CD4-positive, alpha-beta T cell treated with Interleukin-12 subunit alpha and Interleukin-12 subunit beta, for 1 hour (primary cell): ENCODE measurements at places on chromosomes 5 and 9.

- no peak for DNase-seq
Observed at GRCh38 chr5:9188131-9188530, 357.7 kb downstream of the SEMA5A start.

DNA sequence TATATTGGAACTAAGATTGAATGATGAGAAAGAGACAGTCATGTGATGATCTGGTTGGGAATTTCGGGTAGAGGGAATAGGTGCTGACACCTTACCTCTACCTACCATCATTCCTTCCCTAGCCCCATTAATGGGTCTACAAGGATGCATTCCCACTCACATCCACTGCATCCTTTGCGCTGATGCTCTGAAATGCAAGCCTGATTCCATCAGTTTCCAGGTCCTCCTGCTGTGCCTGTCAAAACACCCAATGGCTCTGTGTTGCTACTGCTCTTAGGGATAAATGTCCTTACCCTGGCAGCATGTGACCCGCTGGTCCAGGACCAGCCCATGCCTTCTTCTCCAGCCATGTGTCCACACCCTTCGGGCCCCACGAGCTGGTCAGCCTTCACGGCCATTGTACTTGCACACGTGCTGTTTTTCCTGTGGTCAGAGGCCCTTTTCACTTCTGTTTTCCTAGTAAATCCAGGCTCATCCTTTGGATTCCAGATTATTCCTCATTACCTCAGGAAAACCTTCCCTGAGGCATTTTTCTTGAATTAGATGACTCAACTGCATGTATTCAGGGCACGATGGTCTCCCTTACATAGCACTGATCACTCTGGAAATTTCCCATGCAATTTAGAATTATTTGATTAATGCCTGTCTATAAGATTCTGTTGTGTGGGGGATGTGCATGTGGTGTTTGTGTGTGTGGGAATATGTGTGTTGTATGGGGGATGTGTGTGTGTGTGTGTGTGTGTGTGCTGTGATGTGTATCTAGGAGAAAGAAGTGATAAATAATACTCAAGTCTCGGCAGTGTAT, 185.0 kb downstream of the DIRAS2 start:
- DNase-seq, result no peak

- DNase-seq, result no peak
Observed at GRCh38 chr5:139141446-139142204, 56.5 kb downstream of the SIL1 start.

GRCh38 chr5:65133477-65134110, 348.1 kb downstream of the ADAMTS6 start:
- no peak for DNase-seq

GRCh38 chr5:107668154-107669095, 2.3 kb downstream of the EFNA5 start:
- DNase-seq, result no peak

DNA sequence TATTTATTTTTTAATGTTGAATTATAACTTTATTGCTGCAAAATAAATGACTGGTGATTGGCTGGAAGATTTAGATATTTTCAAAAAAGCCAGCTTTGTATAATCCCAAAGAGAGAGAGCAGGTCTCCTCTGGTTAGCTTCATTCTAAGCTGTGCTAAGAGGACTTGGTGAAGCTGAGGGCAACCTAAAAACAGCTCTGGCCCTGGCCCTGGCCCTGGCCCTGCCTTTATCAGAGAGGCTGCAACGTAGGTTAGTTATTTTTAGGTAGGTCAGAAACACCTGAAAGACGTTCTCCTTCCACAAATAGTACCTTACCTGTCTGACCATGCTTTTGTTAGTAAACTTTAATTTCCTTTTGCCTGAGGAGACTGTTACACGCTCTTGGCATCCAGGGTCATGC, 58.7 kb downstream of the KLF9 start:
- DNase-seq, result no peak

DNA sequence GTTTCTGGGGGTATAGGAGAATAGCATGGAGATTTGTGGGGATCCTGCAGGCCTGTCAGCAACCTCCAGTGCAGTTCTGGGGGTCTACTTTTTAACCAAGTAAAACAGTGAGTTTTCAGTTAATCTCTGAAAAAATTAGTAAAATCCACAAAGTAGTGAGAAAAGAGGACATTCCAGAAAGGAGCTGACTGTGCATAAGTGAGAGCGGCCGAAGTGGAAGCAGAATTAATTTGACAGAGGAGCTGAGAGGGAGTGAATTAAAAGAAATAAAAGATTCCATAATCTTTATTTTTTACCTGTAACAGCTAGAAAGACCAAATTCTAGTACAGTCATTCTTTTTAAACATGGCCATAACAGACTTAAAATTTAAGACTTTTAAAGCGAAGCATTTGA, 149.2 kb downstream of the SGCD start:
- no peak for DNase-seq

DNA sequence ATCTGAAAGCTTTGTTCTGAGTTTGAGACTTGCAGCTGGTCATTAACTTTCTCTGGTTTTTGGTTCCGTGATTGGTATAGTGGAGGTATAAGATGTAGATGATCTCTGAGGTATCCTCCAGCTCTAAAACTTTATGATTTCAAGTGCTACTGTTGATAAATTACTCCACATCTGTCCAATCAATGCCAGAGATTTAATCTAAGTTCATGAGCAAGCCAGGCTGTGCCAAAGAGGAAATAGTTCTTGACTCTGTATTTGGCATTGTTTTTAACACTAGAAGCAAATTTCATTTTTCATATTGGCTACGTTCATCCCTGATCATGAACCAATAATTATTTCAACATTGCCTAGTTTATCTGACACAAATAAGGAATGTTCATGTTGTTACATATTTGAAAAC, 28.5 kb upstream of the CHD1 start:
- no peak for DNase-seq

GRCh38 chr9:80465556-80465955, 893.8 kb downstream of the TLE4 start:
- no peak for DNase-seq

- no peak for DNase-seq
Observed at GRCh38 chr9:8158574-8158973, 359.0 kb upstream of the DMAC1 start.

DNA sequence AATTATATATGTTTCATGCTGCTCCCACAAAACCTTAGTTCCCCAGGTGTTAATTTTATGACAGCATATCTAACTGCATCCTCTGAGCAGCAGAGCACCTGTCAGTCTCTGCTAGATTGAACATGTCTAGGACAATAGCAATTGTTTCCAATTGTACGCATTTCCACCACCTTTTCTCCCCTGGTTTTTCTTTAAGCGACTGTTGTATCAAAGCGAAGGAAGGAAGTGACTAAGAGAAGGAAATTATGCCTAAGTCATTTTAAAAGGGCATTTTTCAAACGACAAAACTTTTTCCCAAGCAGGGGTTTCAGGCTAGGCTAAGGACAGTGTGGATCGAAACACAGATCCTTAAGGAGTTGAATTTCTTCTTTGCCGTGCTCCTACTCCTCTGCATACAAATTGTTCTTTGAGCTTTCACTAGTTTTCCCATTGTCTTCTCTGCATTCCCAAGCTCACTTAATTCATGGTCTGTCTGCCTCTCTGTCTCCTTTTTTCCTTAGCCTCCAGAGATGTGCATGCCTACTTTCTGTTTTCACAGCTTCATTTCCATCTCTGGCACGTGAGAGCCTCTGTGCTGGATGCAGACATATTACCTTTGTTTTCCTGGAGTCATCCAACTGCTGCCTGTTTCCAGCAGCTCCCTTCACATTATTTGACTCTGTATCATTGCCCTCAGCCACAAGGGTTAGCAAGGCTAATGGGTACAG, 39.4 kb upstream of the STARD4 start:
- DNase-seq, result no peak

GRCh38 chr5:127444171-127444570, 73.3 kb upstream of the PRRC1 start:
- DNase-seq, result no peak

DNA sequence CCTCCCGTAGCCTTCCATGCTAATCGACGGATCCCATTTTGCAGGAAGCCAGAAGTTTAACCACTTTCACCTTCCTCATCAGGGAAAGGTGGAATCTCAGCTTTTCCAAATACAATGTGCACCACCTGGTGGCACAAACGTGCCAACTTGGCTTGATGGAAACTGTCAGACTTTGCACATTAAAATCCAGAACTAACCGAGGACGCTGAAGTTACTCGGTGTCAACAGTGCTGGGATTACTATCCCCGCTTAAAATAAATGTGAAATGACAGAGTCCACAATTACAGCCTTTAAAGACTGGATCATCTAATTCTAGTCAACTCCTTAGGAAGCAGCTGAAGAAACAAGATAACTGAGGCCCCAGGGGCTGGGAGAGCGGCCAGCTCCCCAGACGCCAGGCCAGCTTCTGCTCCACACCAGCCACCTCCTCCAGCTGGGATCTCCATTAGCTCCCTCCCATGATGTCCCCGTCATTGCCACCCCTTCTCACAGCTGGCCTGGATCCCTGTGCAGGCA, 50.1 kb upstream of the RETREG1 start:
- DNase-seq, result peak; percentile 23

DNA sequence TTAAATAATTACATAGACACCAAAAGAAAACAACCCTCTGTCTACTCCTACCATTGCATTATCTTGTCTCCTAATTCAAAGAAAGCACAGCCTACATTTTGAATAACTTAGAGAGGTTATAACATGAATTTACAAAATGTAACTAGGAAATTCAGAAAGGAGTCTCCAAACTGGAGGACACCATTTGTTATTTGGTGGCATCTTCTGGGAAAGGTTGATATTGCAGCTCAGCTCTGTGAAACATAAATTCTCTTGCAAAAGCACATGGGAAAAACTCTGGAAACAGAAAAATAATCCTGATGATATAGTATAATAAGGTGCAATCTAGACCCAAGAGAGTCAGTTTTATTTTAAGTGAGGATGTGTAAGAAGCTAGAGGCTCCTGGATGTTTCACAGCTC, 215.3 kb downstream of the MLLT3 start:
- DNase-seq, result no peak

GRCh38 chr5:995318-995717, 13.3 kb upstream of the NKD2 start:
- no peak for DNase-seq

GRCh38 chr5:15864536-15865215, 314.9 kb downstream of the MARCHF11 start:
- DNase-seq, result no peak

GRCh38 chr9:5899292-5899691, 8.6 kb downstream of the MLANA start:
- no peak for DNase-seq

DNA sequence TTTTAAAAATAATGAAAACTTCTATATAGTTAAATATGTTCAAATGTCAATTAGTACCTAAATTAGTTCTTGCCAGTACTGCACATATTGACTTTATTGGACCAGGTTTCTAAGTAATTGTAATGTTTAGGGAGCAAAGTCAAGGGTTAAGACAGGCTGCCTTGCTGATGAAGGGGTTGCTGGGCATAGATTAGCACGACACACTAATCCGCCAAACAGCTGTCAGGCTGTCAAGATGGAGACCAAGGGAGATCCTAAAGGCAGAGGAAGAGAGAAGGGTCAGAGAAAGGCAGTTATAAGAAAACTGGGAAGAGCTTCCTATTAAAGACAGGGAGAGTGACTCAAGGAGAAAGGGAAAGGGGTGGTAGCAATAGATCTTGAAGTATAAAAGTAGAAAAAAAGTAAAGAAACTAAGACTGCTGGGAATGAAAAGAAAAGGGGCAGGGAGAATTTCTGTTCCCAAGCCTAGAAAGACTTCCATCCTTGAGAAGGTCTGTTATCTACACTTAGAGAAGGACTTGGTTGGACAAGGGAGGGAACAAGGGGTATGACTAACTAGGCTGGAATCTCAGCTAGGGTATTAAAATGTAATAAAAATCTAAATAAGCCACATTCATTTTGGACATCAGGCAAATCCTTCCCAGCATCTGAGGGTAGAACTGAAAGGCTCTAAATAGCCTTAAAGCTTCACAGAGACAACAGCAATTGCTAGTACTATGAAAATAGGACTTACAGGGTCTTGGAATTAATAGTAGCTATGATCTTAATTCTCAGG, 188.7 kb downstream of the FBXL17 start:
- no peak for DNase-seq

DNA sequence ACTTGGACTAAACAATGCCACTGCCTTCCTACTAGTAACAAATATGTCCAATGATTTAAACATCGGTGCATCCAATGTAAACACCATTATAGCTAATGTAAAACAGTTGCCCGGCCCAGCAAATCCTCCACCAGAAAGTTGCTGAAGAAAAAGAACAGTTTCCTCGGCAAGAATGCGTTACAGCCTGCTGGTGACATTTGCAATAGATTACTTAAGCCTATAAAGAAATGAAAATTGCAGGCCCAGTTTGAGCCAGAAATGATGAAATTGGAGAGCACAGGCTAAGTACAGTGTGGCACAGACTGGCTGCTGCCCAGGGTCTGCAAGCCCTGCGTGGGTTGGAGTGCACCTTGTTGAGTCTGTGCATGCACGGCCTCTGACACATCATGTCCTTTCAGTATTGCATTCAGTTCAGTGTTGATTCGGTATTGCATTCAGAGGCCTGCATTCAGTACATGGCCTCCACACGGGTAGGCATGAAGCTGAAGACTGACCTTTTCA, 406.0 kb upstream of the KLF4 start:
- DNase-seq, result no peak

- DNase-seq, result no peak
Observed at GRCh38 chr5:14890846-14891245, 19.3 kb upstream of the ANKH start.

GRCh38 chr5:100690036-100690560, 154.9 kb downstream of the FAM174A start:
- no peak for DNase-seq

DNA sequence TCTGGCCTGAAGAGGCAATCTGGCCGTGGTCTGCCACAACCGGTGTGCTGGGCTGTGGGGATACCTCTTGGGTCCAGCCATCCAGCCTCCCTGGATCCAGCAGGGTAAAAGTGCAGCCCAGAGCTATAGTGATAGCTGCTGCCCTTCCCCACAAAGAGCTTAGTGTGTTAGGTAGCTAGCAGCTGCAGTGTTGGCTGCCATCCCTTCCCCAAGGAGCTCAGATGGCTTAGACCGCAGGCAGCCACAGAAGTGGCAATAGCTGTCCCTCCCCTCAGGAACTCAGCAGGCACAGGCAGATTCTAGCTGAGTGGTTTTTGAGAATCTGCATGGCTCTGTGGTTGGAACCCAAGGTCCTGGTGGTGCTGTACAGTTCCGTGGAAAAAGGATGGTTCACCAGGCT, 40.1 kb downstream of the GIN1 start:
- no peak for DNase-seq
